ENCODE measurements at places on chromosomes 3 and 15.

DNA sequence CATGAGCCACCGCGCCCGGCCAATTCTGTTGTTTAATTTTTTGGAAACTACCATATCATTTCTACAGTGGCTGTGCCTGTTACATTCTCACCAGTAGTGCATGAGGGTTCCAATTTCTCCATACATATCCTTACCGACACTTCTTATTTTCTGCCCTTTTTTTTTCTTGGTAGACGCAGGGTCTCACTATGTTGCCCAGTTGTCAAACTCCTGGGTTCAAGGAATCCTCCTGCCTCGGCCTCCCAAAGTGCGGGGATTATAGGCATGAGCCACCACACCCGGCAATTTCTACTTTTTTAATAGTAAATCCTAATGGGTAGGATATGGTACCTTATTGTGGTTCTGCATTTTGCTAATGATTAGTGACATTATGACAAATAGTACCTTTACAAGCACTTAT, 9.6 kb downstream of the AMIGO3 start:
- DNase-seq, result no peak

DNA sequence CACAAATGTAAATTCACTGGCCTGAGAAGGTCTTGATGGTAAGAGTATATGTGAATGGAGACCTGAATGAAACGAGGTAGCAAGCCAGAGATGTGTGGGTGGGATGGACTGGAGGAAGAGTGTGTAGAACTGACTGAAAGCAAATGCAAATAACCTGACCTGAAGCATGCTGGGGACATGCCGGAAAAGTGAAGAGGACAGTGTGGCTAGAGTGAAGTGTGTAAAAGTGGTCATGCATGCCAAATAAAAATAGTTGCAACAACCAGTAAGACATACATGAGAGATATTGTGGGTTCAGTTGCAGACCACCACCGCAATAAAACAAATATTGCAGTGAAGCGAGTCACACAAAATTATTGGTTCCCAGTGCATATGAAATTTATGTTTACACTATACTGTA, 82.3 kb downstream of the LPP start:
- DNase-seq, result no peak

- no peak for DNase-seq
These were observed 298.0 kb upstream of the CTNNB1 start for GRCh38 chr3:40901298-40901697.

DNA sequence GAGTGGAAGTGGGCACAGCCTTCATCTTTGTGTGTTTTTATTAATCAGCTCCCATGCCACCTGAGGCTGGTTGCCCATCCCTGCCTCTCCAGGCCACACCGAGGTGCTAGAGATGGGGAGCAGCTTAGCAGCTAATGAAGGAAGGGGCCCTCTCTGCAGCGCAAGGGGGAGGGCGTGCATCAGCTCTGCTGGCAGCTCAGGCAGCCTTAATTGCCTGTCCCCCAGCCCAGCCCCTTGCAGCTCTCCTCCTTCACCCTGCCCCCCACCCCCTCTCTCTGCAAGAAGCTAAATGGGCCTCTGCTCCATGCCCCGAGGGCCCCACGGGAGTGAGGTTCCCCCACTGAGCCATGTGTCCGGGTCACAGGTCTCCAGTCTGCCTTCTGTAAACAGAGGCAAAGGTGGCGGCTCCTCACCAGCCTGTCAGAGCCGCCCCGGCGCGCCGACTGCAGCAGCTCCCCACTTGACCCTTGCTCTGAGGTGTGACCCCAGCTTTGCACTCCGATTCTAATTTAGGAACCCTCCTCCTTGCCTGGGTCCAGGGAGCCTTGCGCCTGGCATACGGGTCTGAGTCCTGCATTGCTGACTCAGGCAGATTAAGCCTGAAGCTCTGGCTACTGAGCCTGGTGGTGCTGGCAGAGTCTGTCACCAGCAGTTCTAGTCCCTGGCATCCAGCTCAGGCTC, 27.9 kb upstream of the NTRK3 start:
- DNase-seq, result no peak

DNA sequence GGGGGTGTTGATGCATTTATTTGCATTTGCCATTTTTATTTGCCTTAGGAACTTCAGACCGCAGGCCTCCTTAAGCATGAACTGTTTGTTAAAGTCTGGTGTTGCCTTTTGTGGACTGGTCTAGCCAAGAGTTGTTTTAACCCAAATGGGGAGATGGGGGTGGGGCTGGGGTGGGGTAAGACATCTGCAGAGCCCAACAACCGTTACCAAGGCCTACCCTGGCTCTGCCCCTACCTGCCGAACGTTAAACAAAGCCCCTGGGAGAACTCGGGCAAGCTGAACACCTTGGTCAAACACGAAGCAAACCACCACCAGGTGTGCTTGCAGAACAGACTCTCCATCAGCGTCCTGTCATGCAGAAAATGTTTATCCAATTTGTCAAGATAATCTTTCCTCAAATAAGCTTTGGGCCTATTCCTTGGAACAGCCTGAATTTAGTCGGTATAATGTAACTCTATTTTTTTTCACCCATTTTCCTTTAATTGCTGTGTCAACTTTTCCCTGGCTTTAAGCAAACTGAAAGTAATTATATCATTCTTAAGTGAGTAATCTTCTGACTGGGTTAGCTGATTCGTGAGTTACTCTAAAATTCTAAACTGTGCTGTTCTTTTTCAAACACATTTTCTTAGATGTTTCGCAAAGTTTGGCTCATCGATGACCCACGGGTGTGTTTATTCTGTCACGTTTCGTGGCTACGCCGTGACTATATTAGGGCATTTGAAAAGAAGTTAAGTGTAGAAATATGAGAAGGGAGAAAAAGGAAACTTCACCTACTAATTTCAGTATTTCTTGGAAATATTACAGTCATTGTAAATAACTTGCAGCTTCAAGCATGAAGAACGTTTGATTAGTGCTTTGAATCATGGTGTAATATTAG, 127.6 kb downstream of the SOX2 start:
- no peak for DNase-seq

DNA sequence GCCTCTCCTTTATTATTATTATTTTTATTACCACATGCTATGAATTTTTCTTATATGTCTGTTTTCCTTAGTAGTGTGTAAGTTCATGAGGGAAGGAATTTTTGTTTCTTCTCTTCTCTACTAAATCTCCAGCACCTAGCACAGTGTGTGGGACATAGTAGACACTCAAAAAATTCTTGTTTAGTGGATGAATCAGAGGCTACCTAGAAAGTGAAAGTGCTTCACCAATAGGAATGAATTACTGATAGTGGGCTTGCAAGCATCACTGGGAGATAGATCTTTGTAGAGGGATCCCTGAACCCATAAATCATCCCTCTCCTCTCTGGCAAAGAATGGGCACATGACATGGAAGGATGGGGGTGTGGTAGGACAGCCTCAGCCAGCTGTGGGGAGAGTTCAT, 8.5 kb downstream of the SPTBN5 start:
- no peak for DNase-seq

- no peak for DNase-seq
These were observed 73.2 kb upstream of the ARL6 start for GRCh38 chr3:97691354-97691753.

DNA sequence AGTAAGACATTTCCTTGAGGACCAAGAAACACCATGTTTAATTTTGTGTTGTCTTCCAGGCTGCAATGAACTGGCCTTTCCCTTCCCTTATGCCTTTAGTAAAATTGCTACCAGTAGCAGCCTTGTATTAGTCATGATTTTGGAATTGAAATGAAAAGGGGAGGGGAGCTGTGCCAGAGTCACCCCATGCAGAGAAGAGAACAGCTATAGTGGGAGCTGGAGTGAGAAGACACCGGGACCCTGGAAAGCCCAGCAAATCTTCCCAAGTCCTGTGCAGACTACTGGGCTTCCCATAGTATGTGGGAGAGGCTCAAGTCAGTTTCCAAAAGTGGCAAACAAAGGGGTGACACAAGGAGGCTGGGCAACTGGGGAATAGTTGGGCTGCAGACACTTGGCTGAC, 178.5 kb downstream of the NR1D2 start:
- no peak for DNase-seq

GRCh38 chr15:75565062-75565970, 13.8 kb downstream of the PTPN9 start:
- no peak for DNase-seq

DNA sequence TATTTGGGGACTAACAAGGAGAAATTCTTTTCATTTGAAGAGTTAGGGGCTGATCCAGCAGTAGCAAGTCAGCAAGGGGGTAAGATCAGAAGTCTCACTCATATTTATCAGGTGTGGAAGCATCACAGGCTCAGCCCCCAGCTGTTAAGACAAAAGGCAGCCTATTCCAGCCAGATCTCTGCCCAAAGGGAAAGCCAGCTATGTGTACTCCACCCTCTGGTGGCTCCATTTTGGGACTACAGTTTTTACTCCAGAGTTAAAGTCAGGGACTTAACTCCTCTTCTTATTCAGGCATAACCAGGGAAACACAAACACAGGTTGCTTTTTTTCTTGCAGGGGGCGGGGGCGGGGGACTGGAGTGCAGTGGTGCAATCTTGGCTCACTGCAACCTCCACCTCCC, 19.2 kb downstream of the UBP1 start:
- DNase-seq, result no peak
